Cardiac septum (tissue), 1 donor: ENCODE measurements at places on chromosomes 2 and 18.

DNA sequence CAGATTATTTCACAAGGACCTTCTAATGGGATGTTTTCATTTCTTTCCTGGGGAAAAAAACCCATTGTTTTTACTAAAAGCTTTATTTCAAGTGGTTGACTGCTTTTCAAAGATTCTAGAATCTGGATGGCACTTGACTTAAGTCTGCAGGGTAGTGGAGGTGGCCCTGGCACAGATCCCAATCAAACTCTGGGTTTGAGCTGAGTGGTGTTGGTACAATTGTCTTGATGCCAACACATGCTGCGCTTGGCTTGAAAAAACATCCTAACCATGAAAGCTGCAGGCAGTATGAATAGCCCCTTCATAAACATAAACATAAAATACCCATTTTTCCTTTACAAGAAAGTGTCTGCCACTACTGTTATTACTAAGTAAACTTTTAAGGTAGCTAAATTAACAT is 3.6 kb downstream of the PAPOLG start:
- no peak for DNase-seq

DNA sequence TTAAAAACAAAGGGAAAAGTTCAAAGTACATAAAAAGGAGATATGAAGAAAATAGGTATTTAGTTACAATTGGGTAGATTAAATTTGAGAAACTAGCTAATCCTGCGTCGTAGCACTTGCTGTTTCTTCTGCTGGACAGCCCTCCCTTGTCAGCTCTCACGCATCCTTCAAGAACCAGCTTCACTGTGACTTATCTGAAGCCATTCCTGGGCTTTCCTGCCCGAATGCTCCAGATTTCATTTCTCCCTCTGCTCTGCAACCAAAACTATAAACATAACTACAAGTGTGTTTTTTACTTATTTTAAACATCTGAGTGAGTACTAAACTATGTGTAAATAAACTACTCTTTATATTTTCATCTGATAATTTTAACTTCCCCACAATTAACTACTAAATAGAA is 149.2 kb downstream of the MTCL1 start:
- DNase-seq = no peak

DNA sequence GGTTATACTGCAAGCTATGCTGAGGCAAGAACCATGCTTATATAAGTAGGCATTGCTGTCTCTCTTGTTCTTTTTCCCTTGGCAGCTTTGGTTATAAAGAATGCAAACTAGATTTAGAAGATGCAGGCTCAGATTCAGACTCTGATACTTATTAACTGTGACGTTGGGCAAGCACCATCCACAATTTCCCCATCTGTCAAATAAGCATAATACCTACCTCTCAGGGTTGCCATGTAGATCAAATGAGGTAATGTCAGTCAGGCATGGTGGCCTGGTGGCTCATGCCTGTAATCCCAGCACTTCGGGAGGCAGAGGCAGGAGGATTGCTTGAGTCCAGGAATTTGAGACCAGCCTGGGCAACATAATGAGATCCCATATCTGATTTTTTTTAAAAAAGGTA is 21.7 kb downstream of the ITGAV start:
- no peak for DNase-seq

GRCh38 chr2:67848551-67849285 is 214.1 kb downstream of the C1D start:
- DNase-seq = no peak

- no peak for DNase-seq
These were observed 58.2 kb downstream of the KLHL14 start for GRCh38 chr18:32714571-32715148.

GRCh38 chr18:55501982-55502710 is 85.8 kb downstream of the TCF4 start:
- DNase-seq = no peak

- no peak for DNase-seq
These were observed 31.3 kb upstream of the ZNF512 start for GRCh38 chr2:27551514-27551913.

DNA sequence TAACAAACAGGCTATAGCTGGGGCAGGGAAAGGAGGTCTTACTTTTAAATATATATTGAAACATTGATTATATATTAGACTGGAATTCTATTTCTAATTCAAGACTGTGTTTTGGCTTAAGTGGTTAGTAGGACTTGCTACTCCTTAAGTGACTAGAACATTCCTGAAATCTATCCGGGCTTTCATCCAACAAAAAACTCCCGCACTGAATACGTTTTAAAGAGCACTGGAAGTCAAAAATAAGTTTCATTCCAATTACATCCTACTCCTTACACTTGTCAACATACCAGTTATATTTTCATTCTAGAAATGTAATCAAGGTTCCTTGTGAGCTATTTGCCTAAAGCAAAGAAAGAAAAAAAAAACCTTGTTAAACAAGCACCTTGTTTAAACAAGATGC is 204.6 kb downstream of the SP3 start:
- no peak for DNase-seq

- no peak for DNase-seq
These were observed 36.4 kb downstream of the CACNB4 start for GRCh38 chr2:152062125-152063091.

DNA sequence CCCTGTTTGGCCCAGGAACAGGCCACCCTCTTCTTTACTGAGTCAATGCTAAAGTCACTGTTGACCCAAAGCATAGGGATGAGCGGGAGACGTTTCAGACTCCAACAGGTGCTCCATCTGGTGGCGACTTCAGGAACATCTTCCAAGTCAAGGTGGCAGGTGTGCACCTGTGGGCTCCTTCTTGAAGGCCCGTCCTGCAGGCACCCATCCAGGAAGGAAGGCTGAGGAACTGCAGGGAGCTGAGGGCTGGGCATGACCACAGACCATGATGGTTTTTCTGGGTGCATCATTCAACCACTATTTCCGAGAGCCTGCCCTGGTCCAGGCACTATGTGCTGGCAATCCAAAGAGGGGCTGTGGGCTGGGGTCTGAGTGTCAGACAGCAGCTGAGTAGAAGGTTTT is 142.8 kb downstream of the NDUFA10 start:
- DNase-seq = no peak

DNA sequence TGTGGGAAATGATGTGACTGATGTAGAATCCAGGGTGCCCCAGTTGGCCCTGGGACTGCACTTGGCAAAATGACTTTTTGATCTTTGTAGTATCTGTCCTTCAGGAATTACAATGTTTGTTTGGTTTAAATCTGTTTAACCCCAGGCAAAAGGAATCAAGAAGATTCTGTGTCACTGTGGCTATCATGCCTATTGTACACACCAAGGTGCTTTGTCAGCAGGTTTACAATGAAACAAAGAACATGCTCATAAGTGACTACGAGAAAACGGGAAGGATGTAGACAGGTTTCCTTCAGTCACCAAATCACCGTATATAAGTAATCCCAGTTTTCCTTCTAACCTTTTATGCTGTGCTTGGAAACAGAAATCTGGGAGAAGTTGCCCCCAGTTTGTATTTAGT is 109.5 kb downstream of the RTN4 start:
- no peak for DNase-seq
